ENCODE measurements at places on chromosomes 7 and 10.

DNA sequence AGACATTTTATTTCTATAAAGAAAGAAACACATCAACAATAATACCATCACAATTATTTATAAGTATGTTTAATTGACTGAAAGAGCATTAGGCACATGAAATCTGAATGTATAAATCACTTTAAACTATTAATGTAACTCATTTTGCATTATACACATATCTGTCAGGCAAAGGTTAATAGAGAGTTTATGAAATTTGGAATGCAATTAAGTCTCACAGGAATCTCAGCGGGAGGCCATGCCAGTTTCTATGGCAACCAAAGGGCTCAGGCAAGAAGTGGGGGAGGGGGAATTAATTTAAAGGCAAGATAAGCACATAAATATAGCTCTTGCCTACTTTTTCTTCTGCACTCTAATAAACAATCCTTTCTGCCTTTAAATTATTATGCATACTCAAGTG, 152.6 kb downstream of the SLC16A9 start:
- DNase-seq, result peak; percentile 2

DNA sequence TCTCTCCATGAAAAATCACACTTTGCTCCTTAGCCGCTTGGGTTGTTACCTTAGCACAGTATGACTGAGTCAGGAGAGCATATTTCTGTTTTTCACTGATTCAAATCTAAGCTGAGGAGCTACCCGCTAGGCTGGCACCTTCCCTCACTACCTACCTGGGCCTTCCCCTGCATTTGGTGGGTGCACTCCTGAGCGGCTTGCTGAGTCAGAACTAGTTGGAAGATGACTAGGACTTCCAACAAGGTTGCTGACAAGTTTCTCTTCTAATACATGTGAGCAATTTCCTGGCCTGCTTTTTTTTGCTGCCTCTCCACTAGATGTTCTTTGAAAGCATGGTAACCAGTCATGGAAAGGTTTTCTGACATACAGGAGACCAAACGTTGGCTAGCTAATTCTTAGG, 43.8 kb upstream of the SEC61G start:
- DNase-seq, result peak; percentile 10

DNA sequence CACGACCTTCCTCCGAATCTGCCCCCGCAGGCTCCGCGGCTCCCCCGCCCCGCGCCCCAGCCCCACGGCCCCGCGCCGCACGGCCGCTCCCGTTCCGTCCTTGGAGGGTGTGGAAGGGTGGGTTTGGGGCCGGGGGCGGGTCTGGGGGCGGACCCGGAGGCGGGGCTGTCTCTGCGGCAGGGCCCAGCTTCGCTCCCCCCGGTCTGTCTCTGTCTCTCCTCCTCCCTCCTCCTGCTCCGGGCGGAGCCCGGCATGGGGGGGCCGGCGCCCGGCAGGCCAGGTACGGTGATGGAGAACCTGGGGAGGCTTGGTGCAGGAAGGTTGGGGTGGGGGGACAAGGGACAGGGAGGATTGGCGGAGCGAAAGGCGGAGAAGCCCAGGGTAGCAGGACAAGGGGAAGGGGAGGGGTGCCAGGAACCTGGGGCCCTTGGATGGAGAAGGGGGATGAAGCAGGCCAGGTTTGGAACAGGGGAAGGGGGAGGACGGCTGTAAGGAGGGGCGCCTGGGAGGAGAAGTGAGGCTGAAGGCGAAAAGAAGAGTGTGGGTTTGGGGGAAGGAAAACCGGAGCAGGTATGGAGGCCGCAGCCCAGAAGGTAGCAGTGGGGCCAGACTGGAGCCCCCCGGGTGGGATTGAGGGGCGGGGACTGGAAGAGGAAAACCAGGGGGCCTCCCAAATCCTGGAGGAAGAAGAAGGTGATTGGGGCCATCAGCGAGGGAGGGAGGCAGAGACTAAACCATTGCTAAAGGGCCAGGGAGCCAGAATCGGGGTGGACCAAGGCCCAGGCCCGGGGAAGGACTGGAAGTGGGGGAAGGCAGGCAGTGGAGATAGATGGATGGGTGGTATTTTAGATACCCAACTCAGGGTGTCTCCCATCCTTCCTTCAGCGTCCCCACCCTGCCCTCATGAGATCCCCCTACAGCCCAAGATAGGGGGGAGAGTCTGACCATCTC, at the start of gene NYAP1:
Gene NYAP1 (plus strand): TSS at position 206 of the 951 bp plus-strand sequence. CDS start 1,385 bp downstream, outside the sequence.
- DNase-seq, result peak; percentile 65

GRCh38 chr10:73172867-73173266, 4.9 kb downstream of the FAM149B1 start:
- DNase-seq, result no peak

- DNase-seq, result no peak
These were observed 38.3 kb upstream of the TUBB8 start for GRCh38 chr10:87177-88080.

- DNase-seq, result peak; percentile 11
These were observed 28.4 kb downstream of the JMJD1C start for GRCh38 chr10:63437116-63437949.

DNA sequence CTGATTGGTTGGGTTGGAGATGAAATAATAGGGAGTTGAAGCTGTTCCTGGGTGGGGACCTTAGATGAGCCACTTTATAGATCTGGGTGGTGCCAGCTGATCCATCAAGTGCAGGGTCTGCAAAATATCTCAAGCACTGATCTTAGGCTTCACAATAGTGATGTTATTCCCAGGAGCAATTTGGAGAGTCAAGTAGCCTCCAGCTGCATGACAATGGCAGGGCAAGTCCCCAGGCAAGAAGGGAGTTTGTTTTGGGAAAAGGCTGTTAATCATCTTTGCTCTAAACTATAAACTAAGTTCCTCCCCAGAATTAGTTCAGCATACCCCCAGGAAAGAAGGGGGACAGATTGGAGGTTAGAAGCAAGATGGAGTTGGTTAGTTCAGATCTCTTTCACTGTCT, 47.7 kb upstream of the WAPL start:
- DNase-seq, result no peak

GRCh38 chr7:95155965-95156364, 168.4 kb downstream of the PON1 start:
- DNase-seq, result no peak

GRCh38 chr7:29457141-29457561, 106.5 kb upstream of the PRR15 start:
- peak; percentile 71 for DNase-seq

DNA sequence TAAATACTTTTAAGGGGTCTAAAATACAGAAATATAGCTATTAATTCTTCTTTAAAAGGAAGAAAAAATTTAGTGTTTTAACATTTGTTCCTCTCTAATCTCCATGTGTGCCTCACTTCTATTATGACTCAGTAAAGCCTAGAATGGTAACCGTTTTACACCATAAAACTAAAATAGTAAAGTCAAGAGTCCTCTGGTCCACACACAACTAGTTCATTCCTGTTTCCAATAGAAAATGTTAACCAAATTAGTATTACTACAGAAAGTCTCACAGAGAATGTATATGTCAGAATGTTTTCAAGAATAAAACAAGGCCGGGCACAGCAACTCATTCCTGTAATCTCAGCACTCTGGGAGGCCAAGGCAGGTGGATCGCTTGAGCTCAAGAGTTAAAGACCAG, 55.8 kb downstream of the CNOT4 start:
- DNase-seq, result no peak

- DNase-seq, result no peak
These were observed 23.5 kb downstream of the IMPDH1 start for GRCh38 chr7:128385988-128386925.

- DNase-seq, result no peak
These were observed 7.4 kb upstream of the KAZALD1 start for GRCh38 chr10:101054351-101054750.

DNA sequence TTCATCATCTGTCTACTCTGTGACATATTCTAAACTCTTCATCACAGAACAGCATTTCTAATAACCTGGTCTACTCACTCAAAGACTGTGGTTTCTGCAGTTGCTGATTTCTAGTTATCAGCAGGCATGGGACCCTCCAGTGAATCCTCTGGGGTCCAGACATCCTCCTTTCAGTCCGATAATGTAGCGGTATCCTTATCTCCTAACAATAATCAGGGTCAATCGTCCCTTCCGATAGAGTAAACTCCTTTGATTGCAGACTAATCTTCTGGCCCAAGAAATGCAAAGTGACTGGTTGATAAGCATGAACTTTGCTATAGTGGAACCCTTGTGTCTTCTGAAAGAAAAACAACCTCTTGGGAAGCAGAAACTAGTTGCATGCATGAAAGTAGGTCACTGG, 1209.8 kb upstream of the CELF2 start:
- DNase-seq, result no peak

DNA sequence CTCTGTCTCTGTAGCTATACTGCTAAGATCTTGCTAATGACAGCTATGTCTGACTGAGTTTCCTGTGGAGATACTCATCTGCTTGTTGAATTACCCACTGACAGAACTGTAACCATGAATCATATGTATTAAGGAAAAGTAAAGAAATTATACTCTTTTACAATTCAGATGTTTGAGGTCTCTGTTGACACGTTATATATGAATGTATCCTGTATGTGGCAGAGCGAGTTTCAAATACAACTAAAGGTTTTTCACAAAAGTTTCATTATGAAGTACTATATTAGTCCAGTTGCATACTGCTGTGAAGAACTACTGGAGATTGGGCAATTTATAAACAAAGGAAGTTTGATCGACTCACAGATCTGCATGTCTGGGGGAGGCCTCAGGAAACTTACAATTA, 232.5 kb downstream of the CDK14 start:
- peak; percentile 42 for DNase-seq

- peak; percentile 1 for DNase-seq
These were observed 8.3 kb upstream of the OCM start for GRCh38 chr7:5872326-5872725.

DNA sequence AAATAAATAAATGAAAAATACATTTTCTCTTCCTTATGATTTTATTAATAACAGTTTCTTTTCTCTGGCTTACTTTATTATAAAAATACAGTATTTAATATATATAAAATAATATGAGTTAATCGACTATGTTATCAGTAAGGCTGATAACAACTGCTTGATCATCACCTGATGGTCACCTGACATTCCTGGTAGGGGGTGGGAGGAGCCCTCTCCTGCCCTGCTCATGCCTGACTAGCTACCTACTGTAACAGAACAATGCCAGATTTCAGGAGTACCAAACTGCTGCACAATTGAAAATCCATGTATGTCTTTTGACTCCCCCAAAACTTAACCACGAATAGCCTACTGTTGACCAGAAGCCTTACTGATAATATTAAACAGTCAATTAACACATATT, 1.3 kb upstream of the APBB1IP start:
- DNase-seq, result no peak

DNA sequence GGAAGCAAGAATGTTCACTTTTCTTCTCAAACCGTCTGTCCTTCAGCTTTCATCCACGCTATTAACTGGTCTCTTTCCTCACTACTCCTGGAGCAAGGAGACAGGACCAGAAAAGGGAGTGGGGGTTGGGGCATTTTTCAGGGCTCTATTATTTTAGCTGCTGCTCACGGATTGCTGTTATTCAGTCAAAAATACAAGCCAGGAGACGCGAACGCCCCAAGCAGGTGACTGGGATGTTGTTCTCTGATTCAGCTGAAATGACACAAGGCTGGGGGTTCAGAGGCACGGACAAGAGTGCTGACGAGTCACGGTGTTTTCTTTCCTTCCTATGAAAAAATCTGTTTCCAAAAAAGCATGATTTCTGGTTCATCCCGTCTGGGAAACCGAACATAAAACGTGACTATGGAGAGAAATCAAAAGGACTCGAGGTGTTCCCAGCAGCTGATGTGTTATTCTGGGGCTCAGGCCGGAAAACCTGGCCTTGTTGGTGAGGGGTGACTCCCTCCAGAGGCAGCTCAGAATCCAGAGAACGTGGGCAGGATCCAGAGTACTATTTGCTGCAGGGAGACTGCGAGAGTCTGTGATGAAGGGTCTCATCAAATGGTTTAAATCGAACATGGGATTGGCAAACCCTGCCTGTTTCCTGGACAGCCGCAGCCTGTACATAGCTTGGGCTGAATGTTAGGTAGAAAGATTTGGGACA, 3.5 kb upstream of the INHBA start:
- DNase-seq, result peak; percentile 61

DNA sequence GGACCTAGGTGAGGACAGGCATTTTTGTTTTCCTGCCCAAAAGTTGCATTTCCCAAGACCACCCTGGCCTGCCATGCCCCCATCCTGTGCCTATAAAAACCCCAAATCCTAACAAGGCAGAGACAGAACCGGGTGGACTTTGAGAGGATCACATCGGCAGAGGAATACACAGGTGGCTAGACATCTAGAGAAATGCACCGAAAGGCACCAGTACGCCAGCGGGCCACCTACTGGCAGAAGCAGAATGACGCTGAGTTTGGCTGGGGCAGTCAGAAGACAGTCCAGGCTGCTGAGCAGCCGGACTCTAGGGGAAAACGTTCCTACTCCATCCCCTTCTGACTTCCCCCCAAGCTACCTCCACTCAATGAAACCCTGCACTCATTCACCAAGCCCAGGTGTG, 2.8 kb downstream of the AKR1C4 start:
- DNase-seq, result no peak

- DNase-seq, result no peak
These were observed 71.6 kb upstream of the CAMK2B start for GRCh38 chr7:44396931-44397545.

DNA sequence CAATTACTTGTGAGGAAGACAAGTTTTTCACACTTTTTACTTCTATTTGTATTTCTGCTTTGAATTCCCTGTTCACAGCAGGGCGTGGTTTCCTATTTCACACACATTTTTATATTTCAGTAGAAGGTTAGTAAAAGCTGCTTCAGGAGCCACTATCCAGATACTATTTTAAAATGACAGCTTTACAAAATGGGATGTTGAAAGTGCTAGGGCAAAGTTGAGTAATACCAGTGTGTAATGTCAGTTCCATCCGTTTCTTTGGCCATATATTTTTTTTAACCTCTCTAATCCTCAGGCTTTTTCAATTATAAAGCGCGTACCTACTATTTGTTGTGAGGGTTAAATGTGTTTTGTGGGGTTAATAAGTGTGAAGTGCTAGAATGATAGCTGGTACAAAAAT, 276.6 kb downstream of the GPR158 start:
- DNase-seq, result no peak

GRCh38 chr10:98268694-98269431, 869 bp upstream of the LOXL4 start:
- peak; percentile 17 for DNase-seq

- no peak for DNase-seq
These were observed 200.1 kb downstream of the SLC25A13 start for GRCh38 chr7:96121752-96122151.

GRCh38 chr7:26673271-26673670, 191.1 kb downstream of the SKAP2 start:
- no peak for DNase-seq

Data from fibroblast of skin of back (primary cell).